ENCODE measurements at places on chromosomes 7 and 10.

- peak; percentile 75 for DNase-seq
Observed at GRCh38 chr10:24901686-24902399, 50.6 kb downstream of the PRTFDC1 start.

DNA sequence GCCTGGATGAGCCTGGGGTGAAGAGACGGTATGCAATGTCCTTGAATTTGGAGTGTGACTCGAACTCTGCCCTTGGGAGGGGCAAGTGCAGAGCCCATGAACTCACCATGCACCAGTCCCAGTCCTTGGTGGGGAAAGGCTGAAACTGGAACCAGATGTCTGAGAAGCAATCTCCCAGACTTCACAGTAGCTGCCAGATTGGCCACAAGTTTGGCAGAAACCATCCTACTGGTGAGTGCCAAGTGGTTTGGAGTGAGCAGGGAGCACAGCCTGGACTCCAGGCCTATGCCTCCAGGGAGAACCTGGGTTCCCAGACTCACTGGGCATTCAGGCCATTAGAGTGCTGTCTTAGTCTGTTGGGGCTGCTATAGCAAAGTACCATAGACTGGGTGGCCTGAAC, 99.6 kb upstream of the LYZL1 start:
- no peak for DNase-seq

GRCh38 chr10:118956802-118957442, 72.6 kb upstream of the NANOS1 start:
- DNase-seq = no peak

DNA sequence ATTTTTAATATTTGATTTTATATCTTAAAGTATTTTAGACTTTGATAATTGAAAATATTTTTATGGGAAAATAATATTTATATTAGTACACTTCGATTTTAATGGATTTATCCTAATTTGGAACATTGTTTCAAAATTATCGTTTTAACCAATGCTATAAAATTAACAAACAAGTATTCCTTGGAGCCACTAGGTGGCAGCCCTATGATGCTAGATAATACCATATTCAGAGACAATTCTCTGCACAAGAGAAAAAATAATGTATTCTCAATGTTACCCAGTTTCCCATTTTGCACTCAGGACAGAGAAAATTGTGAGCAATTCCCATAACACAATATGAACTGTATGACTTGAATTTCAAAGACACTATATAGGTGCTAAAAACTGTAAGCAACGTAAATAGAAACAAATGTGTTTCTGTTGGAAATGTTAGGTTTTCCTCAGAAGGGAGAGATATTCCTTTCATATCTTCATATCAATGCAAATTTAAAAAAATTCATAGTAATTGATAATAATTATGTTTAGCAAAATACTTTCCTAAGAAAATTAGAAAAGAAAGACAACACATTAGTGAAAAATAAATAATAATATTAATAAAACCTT, 237.8 kb downstream of the SEMA3E start:
- DNase-seq = no peak

DNA sequence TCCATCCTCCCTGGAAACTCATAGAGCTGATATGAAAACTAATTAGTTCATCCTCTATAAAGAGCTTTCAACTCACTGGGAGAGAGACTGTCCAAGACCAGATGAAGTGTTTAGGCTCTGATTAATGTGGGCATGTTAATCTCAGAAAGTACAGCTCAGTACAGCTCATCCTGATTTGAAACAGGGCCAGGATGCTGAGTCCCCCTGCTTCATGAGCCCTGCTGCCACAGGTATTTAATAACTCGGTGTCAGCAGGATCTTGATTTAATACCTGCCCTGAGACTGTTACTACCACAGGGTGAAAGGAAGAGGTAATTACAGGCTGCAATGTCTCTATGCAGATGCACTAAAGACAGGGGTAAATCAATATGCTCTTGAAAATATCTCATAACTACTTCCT, 10.8 kb downstream of the LMOD2 start:
- DNase-seq = no peak

GRCh38 chr10:45589009-45589408, 83.6 kb downstream of the ZFAND4 start:
- DNase-seq = no peak

- no peak for DNase-seq
Observed at GRCh38 chr7:17633067-17633466, 307.2 kb downstream of the SNX13 start.

DNA sequence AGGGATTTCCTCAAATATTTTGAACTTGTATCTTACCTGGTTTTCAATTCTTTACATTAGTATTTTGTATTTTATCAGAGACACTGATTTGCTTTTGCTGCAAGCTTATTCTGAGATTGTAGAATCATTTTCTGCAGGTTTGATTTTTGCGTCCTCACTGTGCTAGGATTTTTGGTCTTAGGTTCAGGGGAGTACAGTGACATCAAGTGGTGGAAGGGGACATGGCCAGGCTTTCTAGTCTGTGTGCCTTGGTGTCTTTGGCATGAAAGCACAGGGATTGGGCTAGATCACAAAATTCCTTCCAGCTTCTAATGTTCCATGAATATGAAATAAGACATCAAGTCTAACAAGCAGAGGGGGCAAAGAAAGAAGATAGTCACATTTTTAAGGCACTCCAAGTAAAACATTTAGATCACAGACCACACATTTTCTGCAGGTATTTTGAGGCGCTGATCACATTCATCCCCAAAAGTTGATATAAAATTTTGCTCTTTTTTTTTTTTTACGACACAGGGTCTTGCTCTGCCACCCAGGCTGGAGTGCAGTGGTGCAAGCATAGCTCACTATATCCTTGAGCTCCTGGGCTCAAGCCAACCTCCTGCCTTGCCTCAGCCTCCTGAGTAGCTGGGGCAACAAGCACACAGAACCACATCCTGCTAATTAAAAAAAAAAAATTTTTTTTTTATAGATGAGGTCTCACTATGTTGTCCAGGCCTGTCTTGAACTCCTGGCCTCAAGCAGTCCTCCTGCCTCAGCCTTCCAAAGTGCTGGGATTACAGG, 124.4 kb downstream of the PON1 start:
- peak; percentile 73 for DNase-seq

GRCh38 chr7:145986248-145986874, 130.2 kb upstream of the CNTNAP2 start:
- DNase-seq = no peak

DNA sequence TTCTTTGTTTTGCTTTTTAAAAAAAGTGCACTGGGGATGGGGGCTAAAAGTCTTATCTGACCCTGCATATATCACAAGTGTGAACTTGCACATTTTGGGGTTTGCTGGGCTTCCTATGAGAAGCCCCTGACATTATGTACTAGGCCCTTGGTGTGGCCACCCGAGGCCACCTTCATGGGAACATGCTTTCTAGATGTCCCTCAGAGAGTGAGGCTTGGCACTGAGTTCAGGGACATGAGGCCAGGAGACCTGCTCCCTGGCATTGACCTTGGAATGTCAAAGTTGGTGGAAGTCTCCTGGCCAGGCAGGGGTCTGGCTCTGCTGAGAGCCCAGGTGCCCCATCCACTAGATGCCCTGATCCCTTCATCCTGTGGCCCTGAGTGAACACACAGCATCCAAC, 536.2 kb downstream of the TCERG1L start:
- DNase-seq = no peak

GRCh38 chr10:78760463-78761310, 308.1 kb upstream of the ZMIZ1 start:
- DNase-seq = no peak

- no peak for DNase-seq
Observed at GRCh38 chr7:116224492-116225098, 14.3 kb downstream of the TES start.

GRCh38 chr7:128117691-128118090, 86.5 kb upstream of the LRRC4 start:
- DNase-seq = no peak

DNA sequence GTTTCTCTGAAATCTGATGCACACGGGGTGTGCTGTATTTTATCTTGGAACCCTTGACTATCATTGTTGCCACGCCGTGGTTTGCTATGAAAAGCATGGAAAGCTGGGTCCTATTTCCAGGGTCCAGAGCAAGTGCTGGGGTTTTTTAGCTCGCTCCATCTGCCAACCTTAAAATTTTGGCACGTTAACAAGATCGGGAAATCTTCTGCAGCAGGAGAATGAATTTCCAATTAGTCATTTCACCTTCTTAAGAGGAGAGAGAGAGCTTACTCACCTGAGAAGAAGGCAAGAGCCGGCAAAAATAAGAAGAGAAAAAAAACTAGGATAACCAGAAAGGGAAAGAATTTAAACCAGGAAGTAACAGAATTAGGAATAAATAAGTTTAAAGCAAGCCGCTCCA, 223.6 kb upstream of the CELF2 start:
- no peak for DNase-seq

All from left forelimb (tissue), 1 donor.